ENCODE measurements at places on chromosomes 5 and 9.

DNA sequence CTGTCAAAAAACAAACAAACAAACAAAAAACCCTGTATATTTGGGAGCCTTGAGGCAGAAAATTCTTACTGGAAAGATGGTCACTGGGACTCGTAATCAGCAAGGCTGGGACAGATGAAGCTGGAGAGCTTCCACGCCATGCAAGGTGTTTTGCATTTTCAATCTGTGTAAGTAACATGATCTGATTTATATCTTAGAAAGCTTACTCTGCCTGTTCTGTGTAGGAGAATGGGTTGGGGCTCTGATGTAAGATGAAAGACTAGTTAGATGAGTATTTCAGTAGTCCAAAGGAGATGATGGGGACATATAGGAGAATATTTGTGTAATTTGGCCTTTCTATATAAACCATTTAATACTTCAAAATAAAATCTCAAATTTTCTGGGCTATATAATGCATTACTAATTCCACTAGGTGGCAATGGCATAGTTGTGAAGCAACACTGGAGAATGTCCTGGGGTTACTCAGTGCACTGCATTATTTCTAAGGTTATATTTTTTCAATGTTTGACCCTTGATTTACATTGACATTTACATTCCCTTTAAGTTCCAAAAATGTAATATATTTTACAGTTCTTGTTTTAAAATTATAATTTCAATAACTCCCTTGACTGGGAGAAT lies 21.9 kb upstream of the FSD1L start:
- peak; percentile 48 for DNase-seq

GRCh38 chr5:119080936-119081335 lies 10.0 kb downstream of the DMXL1 start:
- DNase-seq: no peak

DNA sequence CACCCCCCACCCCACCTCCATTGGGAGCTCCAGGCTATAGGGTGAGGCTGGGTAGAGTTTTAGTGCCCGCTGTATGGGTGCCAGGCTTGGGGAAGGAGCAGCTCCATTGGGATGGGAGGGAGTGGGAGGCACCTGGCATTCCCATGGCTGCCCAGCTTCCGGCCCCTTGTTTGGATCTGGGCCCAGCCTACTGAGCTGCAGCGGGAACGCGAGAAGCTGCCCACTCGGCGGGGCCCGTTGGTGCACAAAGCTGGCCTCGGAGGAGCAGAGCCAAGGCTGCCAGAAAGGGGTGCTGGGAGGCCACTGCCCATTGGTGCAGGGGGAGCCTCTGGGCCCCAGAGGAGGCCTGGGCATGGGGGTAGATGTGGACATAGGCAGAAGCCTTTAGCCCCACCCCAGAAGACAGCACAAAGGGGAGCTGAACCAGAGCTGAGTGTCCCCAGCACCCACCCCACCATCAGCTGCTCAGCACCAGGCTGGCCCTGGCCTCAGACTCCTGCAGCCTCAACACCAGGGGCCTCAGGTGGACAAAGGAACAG lies 4.4 kb downstream of the LCN9 start:
- DNase-seq: no peak

- peak; percentile 82 for DNase-seq
These were observed 40.9 kb upstream of the FABP6 start for GRCh38 chr5:160188141-160189015.

- DNase-seq: peak; percentile 76
These were observed 10.9 kb upstream of the GADD45G start for GRCh38 chr9:89593727-89594427.

- DNase-seq: no peak
These were observed 71.2 kb downstream of the CFAP77 start for GRCh38 chr9:132481053-132481849.

- no peak for DNase-seq
These were observed 287.8 kb downstream of the ARRDC3 start for GRCh38 chr5:91095313-91095712.

- peak; percentile 56 for DNase-seq
These were observed 85.2 kb downstream of the ARSB start for GRCh38 chr5:78899922-78900362.

DNA sequence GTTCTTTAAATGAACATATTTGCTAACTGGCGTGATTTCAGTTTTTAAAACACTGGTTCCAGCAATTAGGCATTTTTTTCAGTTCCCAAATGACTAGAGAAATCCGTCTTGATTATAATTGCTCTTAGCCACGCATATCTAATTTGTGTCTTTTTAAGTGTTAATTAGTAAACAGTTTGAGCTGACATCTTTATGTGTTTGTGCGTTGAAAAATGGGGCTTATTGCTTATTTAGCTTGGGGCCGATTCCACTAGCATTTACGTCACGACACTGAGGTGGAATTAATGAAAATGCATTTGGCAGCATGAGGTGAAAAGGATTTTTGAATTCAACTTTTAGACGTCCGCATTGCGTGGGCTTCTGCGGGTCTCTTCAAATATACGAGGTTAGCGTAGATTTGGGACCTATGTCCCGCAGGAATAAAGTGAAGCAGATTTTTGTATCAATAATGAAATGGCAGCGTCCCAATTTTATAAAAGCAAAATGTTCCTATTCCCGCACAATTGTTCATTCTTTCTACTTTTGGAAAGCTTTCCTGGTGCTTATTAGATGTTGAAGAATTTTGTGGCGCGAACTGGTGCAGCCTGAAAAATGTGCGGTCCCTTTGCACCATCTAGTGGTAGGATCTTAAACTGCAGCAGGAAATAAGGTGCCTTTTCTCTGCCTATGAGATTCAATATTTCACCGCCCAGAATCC lies 122.7 kb upstream of the LMX1B start:
- DNase-seq: peak; percentile 68

GRCh38 chr5:53430618-53431252 lies 49.7 kb upstream of the FST start:
- no peak for DNase-seq

- no peak for DNase-seq
These were observed 11.5 kb upstream of the ALDH1B1 start for GRCh38 chr9:38380872-38381534.

GRCh38 chr5:153147891-153148623 lies 342.4 kb upstream of the GRIA1 start:
- DNase-seq: peak; percentile 48

GRCh38 chr9:8717146-8717545 lies 917.6 kb upstream of the DMAC1 start:
- DNase-seq: no peak

DNA sequence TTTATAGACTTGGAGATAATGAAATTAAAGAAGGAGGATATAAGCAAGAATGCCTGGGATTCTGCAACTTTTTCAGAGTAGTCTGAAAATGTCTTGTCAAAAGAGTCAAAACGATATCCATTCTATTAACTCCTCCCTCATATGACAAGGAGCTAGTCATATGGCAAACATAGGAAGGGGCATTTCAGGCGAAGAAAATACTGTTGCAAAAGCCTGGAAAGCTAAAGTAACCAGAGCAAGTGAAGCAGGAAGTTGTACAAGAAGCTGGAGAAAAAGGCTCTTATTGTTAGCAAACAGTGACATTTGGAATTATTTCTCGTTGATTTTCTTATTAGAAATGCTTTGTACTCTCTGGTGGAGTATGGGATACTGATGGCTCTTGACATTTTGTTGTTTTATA lies 94.0 kb upstream of the PTPRD start:
- DNase-seq: no peak
